ENCODE measurements at places on chromosomes 2 and 18.

DNA sequence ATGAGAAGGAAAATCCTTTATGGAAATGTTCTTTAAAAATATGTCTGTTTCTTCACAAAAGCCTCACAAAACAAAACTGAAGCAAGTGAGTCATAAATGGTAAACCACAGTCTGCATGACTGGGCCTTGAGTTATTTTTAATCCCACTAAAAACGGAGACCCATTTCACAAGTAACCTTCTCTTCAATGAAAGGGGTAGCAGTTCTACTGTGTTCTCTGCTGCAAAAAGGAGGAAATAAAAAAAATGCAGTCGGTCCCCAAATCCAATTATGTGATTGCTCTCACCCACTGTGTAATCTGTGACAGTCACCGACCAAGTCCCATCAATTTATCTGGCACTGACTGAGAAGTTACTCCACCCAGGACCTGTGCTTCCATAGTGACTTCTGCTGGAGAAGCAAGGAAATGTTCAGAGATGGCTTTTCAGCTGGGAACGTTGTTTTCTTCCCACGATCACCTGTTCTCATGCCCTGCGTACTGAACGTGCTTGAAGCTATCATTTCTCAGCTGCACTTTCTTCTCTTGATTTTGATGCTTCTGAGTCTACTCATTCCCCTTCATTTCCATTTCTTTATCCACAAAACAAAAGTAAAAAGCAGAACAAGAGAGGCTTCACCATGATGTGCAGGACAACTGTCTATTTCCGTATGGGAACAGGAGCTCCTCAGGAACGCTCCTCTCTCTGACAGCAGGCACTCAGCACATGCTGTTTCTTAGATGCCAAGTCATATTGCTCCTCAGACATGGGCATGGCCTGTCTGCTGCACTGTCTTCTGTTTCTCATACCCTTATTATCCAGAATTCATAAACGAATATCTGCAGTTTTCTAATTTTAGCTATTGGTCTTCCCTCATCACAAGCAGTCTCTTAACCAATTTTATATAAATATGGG is 80.0 kb upstream of the TMEM200C start:
- no peak for DNase-seq

GRCh38 chr2:182503886-182504285 is 77.0 kb upstream of the PDE1A start:
- DNase-seq: no peak

GRCh38 chr2:128279786-128280157 is 38.9 kb downstream of the HS6ST1 start:
- DNase-seq: no peak

- DNase-seq: no peak
Observed at GRCh38 chr18:45627204-45627526, 11.9 kb downstream of the SLC14A2 start.

- no peak for DNase-seq
Observed at GRCh38 chr2:223621901-223622300, 19.7 kb upstream of the SCG2 start.

GRCh38 chr18:7720395-7720794 is 153.3 kb downstream of the PTPRM start:
- no peak for DNase-seq

DNA sequence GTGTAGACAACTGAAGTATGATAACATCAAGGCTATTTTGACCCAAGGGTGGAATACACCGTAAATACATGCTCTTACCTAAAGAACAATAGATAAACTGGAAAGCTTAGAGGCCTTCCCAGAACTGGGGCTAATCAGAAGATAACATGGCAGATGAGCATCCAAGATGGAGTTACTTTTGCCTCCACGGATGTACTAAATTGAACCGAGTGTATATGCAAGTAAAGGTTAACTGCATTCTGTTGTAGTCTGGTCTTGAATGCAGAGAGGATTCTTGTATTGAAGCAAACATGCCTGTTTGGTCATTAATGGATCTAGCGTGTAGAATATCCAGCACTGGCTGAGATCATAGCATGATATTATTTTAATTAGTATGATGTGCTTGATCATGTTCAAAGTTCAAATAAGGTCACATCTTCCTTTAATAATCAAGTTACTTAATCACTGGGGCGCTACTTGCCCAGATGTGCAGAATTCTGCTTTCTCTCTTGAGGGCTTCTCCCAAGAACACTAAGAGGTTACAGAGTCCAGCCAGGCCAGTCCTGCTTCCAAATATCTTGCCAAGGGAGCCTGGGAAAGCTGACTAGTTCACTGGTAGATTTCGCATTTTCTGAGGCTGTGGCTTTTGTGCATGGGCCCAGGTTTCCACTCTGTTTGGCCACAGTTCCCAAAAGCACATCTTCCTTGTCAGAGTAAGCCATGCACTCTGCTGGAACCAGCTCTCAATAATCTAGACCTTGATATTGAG is 37.5 kb upstream of the ACSL3 start:
- no peak for DNase-seq

DNA sequence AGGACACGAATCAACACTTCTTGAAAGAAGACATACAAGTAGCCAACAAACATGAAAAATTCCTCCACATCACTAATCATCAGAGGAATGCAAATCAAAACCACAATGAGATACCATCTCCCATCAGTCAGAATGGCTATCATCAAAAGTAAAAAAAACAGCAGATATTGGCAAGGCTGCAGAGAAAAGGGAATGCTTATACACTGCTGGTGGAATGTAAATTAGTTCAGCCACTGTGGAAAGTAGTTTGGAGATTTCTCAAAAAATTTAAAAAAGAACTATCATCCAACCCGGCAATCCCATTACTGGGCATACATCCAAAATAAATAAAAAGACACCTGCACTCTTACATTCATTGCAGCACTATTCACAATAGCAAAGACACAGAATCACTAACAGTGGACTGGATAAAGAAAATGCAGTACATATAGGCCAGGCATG is 78.7 kb downstream of the GRB14 start:
- no peak for DNase-seq

- DNase-seq: no peak
Observed at GRCh38 chr2:197293252-197294007, 17.1 kb downstream of the ANKRD44 start.

GRCh38 chr2:134206031-134206430 is 47.8 kb upstream of the MGAT5 start:
- DNase-seq: no peak

- DNase-seq: no peak
Observed at GRCh38 chr18:46723856-46724415, 32.9 kb downstream of the ST8SIA5 start.

- no peak for DNase-seq
Observed at GRCh38 chr2:226799976-226800940, 638 bp upstream of the IRS1 start.

GRCh38 chr2:206198677-206199076 is 39.0 kb downstream of the EEF1B2 start:
- no peak for DNase-seq

- DNase-seq: no peak
Observed at GRCh38 chr18:79624356-79625170, 55.0 kb upstream of the CTDP1 start.

- no peak for DNase-seq
Observed at GRCh38 chr2:29520001-29520400, 401.4 kb downstream of the ALK start.

DNA sequence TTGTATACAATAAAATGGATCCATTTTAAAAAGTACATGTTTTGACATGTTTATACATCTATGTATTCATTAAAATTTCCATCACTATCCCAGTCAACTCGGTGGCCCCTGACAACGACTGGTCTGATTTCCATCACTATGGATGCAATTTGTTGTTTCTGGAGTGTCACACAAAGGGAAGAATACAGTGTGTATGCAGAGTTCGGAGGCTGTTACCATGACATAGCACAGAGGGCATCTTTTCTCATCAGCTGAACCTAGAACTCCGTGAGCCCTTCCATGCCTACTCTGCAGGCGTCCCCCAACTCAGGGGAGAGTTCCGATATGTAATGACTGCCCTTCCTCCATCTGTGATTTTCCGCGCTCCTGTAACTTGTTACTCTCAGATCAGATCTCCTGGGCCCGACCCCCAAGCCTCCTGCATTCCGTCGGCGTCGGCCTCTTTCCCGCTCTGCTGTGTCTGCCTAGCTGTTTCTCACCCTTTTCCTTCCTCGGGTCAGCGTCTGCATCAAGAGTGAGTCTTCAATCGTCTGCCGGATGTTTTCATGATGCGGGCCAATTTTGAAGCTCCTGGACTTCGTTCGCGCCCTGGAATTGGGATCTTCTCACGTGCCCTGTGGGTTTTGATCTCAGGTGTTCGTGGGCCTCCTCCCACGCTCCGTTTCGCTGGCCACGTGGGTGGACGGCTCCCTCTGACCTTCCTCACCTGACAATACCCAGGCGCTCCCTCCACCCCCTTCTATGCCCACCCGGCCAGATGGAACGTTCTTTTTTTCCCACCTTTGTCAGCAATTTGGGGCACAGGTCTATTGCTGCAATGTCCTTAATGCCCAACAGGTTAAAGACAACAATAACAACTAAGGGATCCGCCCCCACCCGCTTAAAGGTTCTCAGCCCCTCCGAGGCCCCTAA is 161.0 kb downstream of the TWIST2 start:
- no peak for DNase-seq

- no peak for DNase-seq
Observed at GRCh38 chr18:79941473-79942119, 9.9 kb downstream of the SLC66A2 start.

GRCh38 chr18:32018331-32019250 is at the start of gene RNF125:
Gene RNF125 (plus strand): TSS chr18:32018825. CDS start chr18:32018864, 39 bp downstream.
- peak; percentile 63 for DNase-seq

DNA sequence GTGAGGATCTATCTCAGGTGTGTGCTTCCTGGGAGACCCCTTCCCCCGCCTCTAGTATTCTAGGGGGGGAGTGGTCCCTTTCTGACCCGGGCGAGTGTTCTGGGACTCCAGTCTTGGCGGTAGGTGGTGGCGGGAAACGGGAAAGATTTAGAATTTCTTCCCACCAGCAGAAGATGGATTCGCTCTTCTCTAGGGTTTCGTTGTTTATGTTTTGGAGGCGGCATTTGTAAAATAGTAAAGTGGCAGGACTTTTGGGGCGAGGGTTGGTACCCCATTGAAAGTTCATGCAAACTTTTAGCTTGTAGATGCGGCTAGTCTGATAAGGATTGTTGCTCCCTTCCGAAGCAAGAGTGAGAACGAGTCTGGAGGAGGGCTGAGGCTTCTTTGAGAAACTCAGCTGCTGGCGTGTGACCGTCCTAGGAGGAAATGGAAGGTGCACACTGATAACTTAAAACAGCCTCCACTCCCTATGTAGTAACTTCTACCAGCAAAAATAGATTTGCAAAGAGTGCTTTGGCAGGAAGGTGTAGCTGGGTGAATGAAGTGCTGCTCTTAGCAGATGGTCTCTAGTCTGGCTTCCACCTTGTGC is 412 bp downstream of the GPD2 start:
- DNase-seq: no peak

DNA sequence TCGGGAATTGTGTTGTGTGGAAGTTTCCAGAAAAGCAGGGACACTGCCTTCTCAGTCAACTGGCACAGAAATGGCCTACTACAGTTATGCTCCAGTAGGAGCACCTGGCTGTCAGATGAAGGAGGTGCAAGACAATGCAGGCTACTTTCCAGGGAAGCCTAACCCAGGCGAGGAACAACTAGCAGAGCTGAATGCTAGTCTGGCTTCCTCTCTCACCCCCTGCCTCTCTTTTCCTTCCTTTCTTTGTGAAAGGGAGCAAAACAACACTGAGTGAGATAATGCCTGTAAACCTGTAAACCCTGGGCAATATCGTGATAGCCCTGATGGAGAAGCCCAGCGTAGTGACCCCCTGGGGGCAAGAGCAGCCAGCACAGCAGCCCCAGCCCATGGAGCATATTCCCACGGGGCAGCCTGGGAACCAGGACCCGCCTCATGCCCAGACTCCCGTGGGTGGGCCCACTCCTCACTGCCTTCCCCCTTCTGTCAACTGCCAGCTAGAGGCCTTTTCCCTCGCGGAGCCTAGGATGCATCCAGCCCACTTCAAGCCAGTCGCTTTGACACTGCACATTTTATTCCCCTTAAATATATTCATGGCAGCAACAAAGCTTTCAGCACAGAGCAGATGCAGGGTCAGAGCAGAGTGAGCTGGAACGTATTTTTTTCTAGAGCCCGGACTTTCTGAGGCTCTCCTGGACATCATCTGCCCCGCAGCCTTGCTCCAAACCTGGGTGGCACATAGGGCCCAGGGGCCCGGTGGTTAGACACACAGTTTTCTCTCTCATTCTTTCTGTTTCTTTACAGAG is 77.0 kb downstream of the PDCL3 start:
- DNase-seq: no peak

DNA sequence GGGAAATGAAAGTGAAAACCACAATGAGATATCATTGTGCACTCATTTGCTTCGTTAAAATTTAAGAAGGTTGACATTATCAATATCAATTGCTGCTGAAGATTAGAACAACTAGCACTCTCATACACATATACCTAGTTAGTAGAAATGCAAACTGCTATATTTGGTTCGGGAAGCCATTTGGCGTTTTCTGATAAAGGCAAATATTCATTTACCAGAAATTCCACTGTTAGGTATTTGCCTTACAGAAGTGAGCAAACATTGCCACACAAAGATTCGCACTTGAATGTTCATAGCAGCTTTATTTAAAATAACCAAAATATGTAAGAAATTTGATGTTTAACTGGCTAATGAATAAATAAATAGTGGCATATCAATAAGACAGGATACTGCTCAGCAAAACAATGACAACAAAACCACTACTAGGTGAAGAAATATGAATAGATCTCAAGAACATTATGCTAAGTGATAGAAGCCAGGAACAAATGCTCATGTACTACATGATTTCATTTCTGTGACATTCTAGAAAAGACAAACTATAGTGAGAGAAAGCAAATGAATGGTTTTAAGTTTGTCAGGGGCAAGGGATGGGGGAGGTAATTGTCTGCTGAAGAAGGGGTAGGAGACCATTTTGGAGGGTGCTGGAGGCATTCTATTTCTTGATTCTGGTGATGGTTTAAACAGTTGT is 387.8 kb downstream of the PTH2R start:
- no peak for DNase-seq

GRCh38 chr2:120520929-120521912 is 175.3 kb downstream of the INHBB start:
- DNase-seq: no peak

GRCh38 chr2:47026748-47027534 is 111.3 kb upstream of the MCFD2 start:
- no peak for DNase-seq

DNA sequence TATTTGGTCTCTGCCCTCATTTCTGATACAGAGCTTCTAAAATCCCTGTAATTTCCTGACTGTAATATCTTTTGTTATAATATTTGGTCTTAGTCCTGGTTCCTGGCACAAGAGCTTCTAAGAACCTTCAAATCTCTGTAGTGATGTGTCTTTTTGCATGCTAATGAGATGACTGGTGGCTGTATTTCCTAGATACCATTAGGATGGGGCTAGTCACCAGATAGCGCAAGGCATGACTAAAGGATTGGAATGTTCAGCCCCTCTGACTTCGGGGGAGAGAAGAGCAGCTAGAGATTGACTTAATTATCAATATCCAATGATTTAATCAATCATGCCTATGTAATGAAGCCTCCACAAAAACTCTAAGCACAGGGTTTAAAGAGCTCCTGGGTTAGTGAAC is 620.8 kb upstream of the ACVR2A start:
- DNase-seq: no peak

- no peak for DNase-seq
Observed at GRCh38 chr2:17583646-17584045, 43.1 kb downstream of the VSNL1 start.

GRCh38 chr2:30482011-30482410 is 35.0 kb downstream of the LCLAT1 start:
- DNase-seq: no peak

GRCh38 chr18:42617221-42617620 is 498.3 kb downstream of the RIT2 start:
- DNase-seq: no peak

GRCh38 chr18:62981566-62981965 is 266.2 kb downstream of the PHLPP1 start:
- DNase-seq: no peak

GRCh38 chr2:44802777-44803424 is 138.6 kb upstream of the SIX3 start:
- no peak for DNase-seq
